ENCODE measurements at places on chromosomes 16 and 17.
A peak's percentile ranks its signal among the peaks of the same experiment; 100 is the strongest.

- no peak for DNase-seq
Measured at GRCh38 chr16:49816875-49817274, 39.0 kb downstream of the ZNF423 start.

DNA sequence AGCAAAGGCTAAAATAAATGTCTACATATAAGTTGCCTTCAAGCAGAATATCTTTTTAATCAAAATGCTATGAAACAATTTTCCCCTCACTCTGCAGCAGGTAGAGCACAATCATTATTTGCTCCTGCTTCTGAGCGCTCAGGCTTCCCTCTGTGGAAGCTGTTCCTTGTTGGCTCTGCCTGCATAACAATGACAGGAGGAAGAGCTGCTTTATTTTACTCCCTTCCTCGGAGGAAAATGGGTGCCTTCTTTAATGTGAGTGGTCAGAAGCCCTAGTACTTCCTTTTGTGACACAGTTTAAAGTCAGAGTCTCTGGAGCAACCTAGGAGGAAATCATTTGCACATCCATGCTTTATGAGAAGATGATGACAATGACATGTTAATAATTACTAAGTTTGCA lies 492.1 kb downstream of the CDH8 start:
- no peak for DNase-seq

- peak; percentile 70 for DNase-seq
Measured at GRCh38 chr17:39132192-39132610, 19.2 kb downstream of the PLXDC1 start.

DNA sequence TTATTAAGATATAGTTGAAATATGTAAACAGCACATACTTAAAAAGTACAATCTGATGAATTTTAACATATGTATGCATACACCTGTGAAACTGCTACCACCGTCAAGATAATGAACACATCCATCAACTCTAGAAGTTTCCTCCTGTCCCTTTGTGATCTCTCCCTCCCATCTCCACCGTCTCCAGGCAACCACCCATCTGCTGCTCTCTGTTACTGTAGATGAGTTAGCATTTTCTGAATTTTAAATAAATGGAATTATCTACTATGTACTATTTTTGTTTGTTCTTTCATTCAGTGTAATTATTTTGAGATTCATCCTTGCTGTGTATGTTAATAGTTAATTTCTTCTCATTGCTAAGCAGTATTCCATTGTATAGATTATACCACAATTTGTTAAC lies 40.2 kb upstream of the SMPD3 start:
- DNase-seq, result no peak
